ENCODE measurements at places on chromosomes 3 and 15.

GRCh38 chr15:84748274-84749110 is at the start of gene ZNF592:
Gene ZNF592, plus strand, starts transcription at chr15:84748592. Its CDS starts 34,084 bp downstream, at chr15:84782676.
- peak; percentile 83 for DNase-seq

- no peak for DNase-seq
Observed at GRCh38 chr3:32428092-32429068, 36.7 kb downstream of the CMTM7 start.

DNA sequence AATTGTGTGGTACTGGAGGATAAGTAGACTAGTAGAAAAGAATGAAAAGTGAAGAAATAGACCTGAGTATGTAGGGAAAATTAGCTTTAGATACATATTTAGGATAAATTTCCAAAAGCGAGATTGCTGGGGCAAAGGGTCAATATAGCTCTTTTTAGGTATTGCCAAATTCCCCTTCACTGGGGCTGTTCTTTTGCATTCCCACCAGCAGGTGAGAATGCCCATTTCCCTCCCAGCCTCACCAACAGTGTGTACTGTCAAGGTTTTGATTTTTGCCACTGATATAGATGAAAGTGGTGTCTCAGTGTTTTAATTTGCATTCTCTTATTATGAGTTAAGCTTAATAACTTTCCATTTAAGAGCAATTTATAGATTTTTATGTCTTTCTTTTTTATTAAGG is 35.7 kb upstream of the BHLHE40 start:
- no peak for DNase-seq

GRCh38 chr3:43094851-43095250 is 11.0 kb downstream of the POMGNT2 start:
- no peak for DNase-seq

DNA sequence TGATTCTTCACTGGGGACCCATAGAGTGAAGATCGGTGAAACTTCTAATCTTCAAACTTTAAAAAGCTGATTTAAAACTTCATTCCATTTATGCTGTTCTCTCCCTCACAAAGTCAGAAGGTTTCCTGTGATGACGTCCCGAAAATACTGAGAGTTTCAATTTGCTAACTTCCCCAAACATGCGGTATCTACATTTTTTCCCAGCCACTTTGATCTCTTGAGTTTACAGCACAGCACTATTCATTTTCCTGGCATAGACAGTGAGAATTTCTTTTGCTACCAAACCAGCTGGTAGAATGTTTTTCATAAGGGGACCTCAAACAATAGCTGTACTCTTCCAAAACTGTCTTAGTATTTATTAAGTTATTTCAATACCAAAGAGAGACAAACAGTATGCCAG is 156.8 kb downstream of the LSAMP start:
- DNase-seq = no peak

DNA sequence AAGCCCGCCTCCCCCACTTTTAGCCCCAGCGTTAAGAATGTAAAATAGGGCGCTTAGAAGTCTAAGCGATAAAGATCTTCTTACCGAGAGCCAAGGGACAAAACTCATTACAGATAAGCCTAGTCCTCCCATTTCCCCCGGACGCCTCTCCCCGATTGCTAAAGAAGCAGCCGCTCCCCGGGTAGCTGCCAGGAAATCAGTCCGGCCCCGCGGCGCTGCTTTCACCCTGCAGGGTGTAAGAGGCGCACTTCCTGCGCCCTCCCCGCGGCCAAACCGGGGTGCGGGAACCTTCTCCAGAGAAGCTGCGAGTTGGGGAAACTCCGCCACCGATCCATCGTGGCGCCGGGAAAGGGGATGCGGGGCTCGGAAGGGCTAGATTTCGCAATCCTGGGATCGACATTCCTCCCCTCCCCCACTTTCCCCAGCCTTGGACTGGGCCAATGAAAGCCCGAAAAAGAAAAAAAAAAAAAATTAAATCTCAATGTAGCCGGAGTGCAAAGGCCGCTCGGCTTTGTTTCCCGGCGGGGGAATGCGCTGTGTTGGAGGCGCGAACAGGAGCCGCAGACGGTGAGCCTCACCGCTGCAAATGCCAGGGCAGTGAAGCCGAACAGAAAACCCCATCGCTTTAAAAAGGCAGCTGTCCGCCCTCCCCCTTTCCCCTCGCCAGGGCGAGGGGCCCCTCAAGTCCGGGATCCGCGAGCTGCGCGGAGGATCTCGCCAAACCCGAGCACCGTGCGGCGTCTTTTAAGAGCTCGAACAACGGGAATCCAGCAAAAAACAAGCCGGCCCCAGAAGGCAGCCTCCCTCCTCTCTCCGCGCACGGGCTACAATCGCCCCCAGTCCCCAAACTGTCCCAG is 626 bp upstream of the PTPRG start:
- DNase-seq = no peak

Data from activated naive CD4-positive, alpha-beta T cell treated with anti-CD3 and anti-CD28 coated beads, Interleukin-2, amount 50 U/mL, for 16 hours (primary cell).